ENCODE measurements at places on chromosomes 5 and 9.
A peak's percentile ranks its signal among the peaks of the same experiment; 100 is the strongest.

- DNase-seq, result peak; percentile 1
These were observed 445.2 kb upstream of the GRAMD2B start for GRCh38 chr5:125978015-125978414.

DNA sequence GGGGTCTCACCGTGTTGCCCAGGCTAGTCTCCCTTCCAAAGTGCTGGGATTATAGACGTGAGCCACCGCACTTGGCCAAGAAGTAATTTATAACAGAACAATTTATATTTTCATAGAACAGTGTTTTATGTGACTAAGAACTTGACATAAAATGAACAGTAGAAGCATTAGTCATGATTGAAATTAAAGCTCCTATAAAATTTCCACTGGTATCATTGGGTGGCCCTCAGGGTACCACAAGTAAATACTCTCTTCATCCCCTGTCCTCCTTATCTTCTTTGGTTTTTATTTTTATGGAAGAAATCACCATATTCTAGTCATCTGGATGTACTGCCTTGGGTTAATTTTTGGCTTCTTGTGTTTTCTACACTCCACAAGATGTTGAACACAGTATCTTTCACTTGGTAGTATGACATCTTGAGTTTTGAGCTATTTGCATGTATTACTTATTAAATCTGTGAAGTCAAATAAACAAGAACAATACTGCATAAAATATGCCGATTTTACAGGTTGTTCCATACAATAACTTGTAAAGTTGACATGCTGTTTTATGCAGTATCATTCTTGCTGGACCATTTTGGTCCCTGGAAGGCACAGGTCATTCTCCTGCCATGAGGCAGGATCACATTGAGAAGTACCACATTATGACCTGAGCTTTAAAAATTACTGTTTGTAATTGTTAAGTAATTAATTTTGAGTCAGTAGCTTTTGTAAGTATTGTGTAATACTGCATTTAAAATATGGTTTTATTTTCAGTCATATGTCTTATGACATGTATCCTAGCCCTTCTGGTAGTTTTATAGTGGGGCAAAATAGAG, 24.4 kb downstream of the LMNB1 start:
- no peak for DNase-seq

DNA sequence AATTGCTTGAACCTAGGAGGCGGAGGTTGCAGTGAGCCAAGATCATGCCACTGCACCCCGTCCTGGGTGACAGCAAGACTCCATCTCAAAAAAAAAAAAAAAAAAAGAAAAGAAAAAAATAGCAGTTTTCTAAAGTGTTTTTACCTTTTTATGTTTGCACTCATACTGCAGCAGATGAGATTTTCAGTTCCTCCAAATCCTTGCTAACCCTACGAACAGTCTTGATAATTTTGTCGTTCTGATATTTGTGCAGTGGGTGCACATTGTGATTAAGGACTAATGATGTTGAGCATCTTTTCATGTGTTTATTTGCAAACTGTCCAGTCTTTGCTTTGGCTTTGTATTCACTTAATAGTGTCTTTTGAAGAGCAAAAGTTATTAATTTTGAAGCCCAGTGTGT, 42.9 kb downstream of the ZCCHC7 start:
- DNase-seq, result no peak

GRCh38 chr5:126769703-126770102, 7.2 kb upstream of the LMNB1 start:
- DNase-seq, result no peak

DNA sequence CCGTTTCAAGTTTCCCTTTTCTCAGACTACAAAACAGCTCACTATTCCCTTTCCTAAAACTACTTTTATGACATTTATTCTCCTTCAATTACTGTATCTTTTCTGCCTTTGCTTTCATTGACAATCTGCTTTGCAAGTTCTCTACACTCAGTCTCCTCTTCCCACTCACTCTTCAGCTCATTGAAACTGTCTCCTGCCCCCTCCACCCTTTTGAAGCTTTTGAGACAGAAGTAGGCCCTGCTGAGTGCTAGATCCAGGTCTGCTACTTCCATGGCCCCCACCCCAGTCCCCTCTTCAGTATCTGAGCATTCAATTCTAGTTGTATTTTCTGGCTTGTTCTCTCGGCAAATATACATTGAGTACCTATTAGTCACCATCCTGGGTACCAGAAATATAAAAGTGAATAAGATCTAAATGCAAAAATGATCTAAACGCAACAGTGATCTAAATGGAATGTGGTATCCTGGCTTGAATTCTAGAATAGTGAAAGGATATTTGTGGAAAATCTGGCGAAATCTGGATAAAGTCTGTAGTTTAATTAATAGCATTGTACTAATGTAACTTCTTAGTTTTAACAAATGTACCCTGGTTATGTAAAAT, 58.4 kb downstream of the OR2K2 start:
- no peak for DNase-seq

GRCh38 chr5:37791321-37791720, 48.5 kb downstream of the GDNF start:
- no peak for DNase-seq

GRCh38 chr5:139649082-139649991, 1.2 kb downstream of the CXXC5 start:
- DNase-seq, result no peak

- DNase-seq, result no peak
These were observed 192.4 kb downstream of the ACTL7B start for GRCh38 chr9:108663422-108663821.

DNA sequence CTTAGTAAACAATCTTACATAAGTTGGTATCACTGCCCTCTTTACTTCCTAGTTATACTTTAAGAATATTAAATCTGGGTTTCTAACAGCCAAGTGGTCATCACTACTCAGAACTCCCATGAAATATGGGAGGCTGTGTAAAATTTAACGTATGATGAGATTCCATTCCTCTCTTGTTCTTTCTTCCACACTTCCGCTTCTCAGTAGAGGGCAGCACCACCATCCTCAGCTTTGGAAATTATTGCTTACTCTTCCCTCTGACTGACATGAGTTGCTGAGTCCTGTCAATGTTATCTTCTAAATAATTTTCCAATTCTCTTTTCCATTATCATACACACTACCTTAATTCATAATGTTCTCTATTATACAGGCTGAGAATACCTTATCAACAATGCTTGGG, 194.0 kb downstream of the RFX3 start:
- peak; percentile 1 for DNase-seq

DNA sequence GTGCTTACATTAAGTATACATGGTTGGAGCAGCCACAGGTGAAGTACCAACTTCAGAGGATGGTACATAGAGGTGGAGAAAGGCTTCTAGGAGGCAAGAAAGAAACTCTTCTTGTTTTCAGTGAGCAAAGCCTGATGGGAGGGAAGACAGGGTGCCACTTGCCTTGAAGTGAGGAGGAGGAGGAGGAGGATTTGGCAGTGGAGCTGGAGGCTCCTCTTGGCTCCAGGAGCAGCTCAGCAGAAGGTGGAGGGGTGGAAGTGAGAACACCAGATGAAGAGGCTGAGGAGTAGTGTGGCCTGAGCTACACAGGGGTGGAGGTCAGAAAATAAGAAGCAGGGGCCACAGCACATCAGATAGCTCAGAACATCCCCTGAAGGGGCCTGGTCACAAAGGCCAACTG, 91.1 kb upstream of the SHISAL2B start:
- no peak for DNase-seq

- DNase-seq, result peak; percentile 92
These were observed 996.4 kb upstream of the WWC1 start for GRCh38 chr5:167294882-167295680.

- no peak for DNase-seq
These were observed 38.1 kb downstream of the LIFR start for GRCh38 chr5:38518341-38518740.

DNA sequence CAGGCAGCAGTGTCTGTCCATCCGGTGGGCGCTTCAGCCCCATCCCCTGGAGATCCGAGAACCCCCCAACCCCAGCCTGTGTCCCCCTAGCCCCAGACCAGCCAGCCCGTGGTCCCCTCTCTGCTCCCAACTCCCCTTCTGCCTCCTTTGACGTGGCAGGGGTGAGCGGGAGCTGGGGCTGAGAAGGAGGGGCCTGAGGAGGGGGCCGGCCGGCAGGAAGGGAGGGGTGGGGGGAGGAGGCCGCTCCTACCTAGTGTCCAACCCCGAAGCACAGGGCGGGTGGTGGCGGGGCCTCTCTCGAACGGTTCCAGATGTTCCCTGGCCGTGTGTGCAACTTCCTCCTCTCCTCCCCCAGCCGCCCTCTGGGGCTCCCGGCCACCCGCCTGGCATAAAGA, 31.0 kb downstream of the GOLGA2 start:
- DNase-seq, result no peak
